Caco-2 (cell line): ENCODE measurements at places on chromosomes 5 and 9.
A peak's percentile ranks its signal among the peaks of the same experiment; 100 is the strongest.

DNA sequence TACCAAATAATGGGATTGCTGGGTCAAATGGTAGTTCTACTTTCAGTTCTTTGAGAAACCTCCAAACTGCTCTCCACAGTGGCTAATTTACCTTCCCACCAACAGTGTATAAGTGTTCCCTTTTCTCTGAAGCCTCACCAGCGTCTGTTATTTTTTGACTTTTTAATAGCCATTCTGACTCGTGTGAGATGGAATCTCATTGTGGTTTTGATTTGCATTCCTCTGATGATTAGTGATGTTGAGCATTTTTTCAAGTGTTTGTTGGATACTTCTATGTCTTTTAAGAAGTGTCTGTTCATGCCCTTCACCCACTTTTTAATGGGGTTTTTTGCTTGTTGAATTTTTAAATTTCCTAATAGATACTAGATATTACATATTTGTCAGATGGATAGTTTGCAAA is 28.4 kb upstream of the SUSD1 start:
- no peaks in the 10 kb centered on the region for H3K36me3 ChIP-seq
- H3K27ac ChIP-seq = no peak overlapping the region
- H3K27me3 ChIP-seq = no peaks in the 10 kb centered on the region

DNA sequence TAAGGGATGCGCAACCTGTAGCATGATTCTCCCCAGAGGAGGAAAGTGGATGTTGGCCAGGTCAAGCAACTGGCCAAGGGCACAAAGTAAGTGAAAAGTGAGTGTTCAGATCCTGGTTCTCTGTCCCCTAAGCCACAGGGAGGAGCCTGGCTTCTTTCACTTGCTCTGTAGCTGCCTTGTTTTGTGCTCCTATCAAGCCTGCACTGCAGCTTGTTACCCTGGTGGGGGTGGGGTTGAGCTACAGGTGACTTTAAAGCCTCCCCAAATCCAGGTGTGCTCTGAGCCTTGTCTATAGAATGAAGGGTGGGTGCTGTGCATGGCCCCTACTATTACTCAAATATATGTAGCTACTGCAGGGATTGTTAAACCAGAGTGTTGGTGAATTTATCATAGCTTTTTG is 32.9 kb downstream of the RALGPS1 start:
- no peak overlapping the region for H3K27ac ChIP-seq
- DNase-seq = peak; percentile 61
- no peaks in the 10 kb centered on the region for H3K27me3 ChIP-seq
- no peak overlapping the region for H3K4me3 ChIP-seq
- H3K36me3 ChIP-seq = no peaks in the 10 kb centered on the region

- H3K36me3 ChIP-seq = no peaks in the 10 kb centered on the region
- H3K4me1 ChIP-seq = no peaks in the 10 kb centered on the region
- no peak overlapping the region for H3K27ac ChIP-seq
- no peak overlapping the region for H3K4me3 ChIP-seq
These were observed 379.3 kb upstream of the CHD1 start for GRCh38 chr5:99308131-99308530.

DNA sequence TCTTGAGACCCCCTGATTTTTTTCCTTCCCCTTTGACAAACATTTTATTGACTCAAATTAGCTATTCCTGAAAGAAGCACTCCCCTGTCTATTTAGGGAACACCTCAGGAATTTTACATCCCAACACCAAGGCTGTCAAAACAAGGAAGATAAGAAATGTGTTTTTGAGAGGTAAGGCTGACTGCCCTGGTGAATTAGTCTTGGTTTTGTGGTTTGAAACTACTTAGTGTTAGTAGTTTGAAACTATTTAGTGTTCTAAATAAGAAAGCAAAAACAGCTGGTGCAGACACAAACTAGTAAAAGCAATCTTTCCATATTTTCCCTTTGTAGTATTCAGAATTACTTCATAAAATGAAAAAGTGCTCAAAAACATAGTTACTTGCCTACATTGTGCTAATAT is 120.7 kb downstream of the PCSK1 start:
- H3K27me3 ChIP-seq = no peaks in the 10 kb centered on the region
- no peaks in the 10 kb centered on the region for H3K4me1 ChIP-seq
- no peak overlapping the region for H3K27ac ChIP-seq
- DNase-seq = no peak
- no peaks in the 10 kb centered on the region for H3K36me3 ChIP-seq

- no peak for DNase-seq
- H3K36me3 ChIP-seq = no peaks in the 10 kb centered on the region
- H3K27ac ChIP-seq = no peak overlapping the region
- H3K4me1 ChIP-seq = no peaks in the 10 kb centered on the region
- H3K4me3 ChIP-seq = no peak overlapping the region
- no peaks in the 10 kb centered on the region for H3K27me3 ChIP-seq
These were observed 72.8 kb downstream of the PTTG1 start for GRCh38 chr5:160494451-160494850.

DNA sequence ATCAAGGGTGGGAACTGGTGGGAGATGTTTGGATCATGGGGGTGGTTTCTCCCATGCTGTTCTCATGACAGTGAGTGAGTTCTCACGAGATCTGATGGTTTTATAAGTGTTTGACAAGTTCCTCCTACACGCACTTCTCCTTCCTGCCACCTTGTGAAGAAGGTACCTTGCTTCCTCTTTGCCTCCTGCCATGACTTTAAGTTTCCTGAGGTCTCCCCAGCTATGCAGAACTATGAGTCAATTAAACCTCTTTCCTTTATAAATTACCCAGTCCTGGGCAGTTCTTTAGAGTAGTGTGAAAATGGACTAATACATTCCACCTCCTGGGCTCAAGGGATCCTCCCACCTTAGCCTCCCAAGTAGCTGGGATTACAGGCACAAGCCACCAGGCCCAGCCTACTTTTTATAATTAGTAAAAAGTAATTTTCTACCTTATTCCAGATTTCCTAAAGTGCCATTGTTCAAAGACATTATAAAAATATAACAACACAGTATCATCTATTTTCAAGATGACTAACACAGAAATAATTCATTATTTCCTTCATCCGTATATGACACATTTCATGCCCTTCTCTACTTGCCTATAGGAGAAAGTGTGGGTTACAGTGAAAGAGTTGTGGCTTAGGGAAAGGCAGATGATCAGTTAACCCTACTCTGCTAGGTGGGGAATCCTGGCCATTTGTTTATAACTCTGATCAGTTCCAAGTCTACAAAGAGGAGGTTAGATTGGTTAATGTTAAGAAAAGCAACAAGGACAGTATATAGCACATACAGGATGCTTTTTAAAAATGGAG is 99.9 kb downstream of the TTC39B start:
- H3K36me3 ChIP-seq = no peaks in the 10 kb centered on the region; the same call in 1 of the 2 replicates
- H3K4me3 ChIP-seq = no peak overlapping the region
- no peaks in the 10 kb centered on the region for H3K27me3 ChIP-seq
- 0 out of 2 replicates have a peak, but pooled peaks cover 4% of the 10 kb centered on the region for H3K4me1 ChIP-seq
- no peak for DNase-seq

DNA sequence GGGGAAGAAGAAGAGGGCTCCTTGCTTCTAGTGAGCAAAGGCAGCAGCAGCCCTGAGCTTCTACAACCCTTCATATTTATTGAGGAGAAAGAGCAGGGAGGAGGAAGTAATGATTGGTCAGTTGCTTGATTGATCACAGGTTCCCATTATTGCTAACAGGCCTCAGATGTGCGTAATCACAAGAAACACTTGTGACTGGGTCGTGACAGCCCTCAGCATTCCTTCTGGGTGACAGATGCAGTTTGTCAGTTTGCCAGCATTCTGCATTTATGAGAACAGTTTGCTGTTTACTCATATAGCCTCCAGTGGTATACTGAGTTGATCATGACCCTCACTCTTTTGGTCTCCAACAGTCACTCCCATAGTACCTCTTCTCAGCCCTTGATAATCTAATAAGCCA is 111.5 kb upstream of the TNC start:
- no peaks in the 10 kb centered on the region for H3K4me1 ChIP-seq
- H3K36me3 ChIP-seq = no peaks in the 10 kb centered on the region
- no peak for DNase-seq
- no peak overlapping the region for H3K27ac ChIP-seq

- no peaks in the 10 kb centered on the region for H3K4me1 ChIP-seq
- no peak overlapping the region for H3K27ac ChIP-seq
- DNase-seq = no peak
- H3K27me3 ChIP-seq = no peaks in the 10 kb centered on the region
These were observed 17.5 kb upstream of the NREP start for GRCh38 chr5:111774525-111774924.

DNA sequence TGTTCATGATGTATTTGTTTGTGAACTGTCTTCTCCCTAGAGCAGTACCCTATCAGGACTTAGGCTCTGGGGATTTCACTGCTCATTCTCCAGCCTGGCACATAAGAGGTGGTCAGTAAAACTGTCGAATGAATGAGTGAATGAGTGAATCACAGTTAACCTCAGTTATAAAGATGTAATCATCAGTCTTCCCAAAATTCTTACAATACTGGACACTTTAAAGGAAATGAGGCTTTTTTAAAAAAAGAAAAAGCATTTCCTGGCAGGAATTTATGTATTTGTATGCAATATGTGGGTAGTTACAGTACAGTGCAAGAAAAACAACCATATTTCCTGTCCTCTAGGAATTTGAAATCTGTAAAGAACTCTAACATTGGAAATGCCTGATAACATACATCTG is 59.6 kb downstream of the RAI14 start:
- no peaks in the 10 kb centered on the region for H3K27me3 ChIP-seq
- DNase-seq = no peak
- no peaks in the 10 kb centered on the region for H3K36me3 ChIP-seq
- peaks cover 7% of the 10 kb centered on the region for H3K4me1 ChIP-seq
- no peak overlapping the region for H3K27ac ChIP-seq
